Gastrocnemius medialis (tissue), 4 donors: ENCODE measurements at places on chromosomes 5 and 9. TPM values are rescaled to one million over a fixed set of nuclear protein-coding genes. Genes with fewer than 3 reads are reported as not detected.

DNA sequence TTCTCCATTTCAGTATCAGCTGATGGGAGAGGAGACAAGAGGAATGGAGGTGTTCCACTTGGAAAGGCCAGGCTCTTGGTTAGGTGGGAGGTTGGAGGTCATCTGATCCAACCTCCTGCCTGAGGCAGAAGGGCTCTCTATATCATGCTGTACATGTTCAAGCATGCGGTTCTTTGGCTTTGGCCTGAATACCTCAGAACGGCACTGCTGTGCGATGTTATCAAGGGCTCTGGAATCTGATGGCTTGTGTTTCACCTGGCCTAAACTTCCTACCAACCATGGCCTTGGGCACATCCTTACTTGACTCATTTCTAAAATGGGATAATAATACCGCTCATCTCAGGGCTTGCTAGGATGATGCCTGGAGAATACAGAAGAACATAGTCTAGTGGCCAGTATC lies 90.1 kb upstream of the FAM169A start:
- H3K4me1 ChIP-seq, result no peaks in the 10 kb centered on the region
- no peak for DNase-seq
- H3K4me3 ChIP-seq, result no peak overlapping the region
- no peak overlapping the region for H3K27ac ChIP-seq

DNA sequence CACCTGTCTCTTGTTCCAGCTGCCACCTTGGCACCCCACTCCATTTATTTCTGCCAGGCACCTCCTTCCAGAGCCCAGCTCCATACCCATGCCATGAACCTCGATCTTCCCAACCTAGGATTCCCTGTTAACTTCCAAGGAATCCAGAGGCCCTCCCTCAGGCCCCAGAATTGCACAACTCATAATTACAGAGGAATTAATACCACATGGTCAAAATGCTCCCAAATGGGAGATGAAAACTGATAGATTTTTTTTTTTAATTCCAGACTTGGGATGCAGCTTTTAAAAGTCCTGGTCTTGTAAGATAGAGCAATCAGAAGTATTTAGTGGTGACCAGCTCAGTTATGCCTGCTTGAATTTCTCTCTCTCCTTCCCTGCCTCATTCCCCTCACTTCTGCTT lies 96.2 kb upstream of the CCDC112 start:
- no peak overlapping the region for H3K4me3 ChIP-seq
- peaks cover 8% of the 10 kb centered on the region for H3K4me1 ChIP-seq
- no peak overlapping the region for H3K27ac ChIP-seq

The SHISAL2B gene
- not detected for total RNA-seq

The LCN1 gene
- not detected for total RNA-seq

- no peak overlapping the region for H3K27ac ChIP-seq
- no peak for DNase-seq
- no peaks in the 10 kb centered on the region for H3K36me3 ChIP-seq
Observed at GRCh38 chr9:115142517-115143270, 24.7 kb upstream of the TNC start.

- H3K27ac ChIP-seq, result no peak overlapping the region
- H3K4me1 ChIP-seq, result no peaks in the 10 kb centered on the region
- H3K27me3 ChIP-seq, result no peaks in the 10 kb centered on the region
- no peaks in the 10 kb centered on the region for H3K36me3 ChIP-seq
- no peak for DNase-seq
Observed at GRCh38 chr9:117278020-117278419, 136.8 kb downstream of the ASTN2 start.

The NR2F1 gene
- 0.55 TPM for total RNA-seq

GRCh38 chr5:123180178-123180577 lies 91.1 kb downstream of the PRDM6 start:
- H3K27me3 ChIP-seq, result no peaks in the 10 kb centered on the region
- DNase-seq, result peak; percentile 22
- H3K4me1 ChIP-seq, result no peaks in the 10 kb centered on the region
